LoVo (cell line): ENCODE measurements at places on chromosomes 5 and 9.

DNA sequence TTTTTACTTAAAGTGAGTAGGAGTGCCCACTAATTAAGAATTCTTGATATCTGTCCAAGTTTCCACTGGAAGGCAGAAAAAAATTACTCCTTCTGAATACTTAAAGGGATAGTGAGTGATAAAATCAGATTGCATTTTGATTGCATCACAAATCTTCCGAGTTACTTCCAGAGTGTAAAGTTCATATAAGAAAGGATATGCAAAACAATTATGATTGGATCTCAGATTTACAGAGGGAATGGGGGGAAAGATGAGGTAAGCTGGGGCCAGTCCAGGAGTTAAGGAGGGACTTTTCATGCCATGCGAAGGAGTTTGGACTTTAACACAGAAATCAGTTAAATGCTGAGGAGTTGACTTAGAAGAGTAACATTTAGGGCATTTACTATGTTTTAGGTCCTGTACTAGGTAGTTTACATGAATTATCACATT, 9.3 kb upstream of the RNF145 start:
- peak; percentile 81 for DNase-seq

DNA sequence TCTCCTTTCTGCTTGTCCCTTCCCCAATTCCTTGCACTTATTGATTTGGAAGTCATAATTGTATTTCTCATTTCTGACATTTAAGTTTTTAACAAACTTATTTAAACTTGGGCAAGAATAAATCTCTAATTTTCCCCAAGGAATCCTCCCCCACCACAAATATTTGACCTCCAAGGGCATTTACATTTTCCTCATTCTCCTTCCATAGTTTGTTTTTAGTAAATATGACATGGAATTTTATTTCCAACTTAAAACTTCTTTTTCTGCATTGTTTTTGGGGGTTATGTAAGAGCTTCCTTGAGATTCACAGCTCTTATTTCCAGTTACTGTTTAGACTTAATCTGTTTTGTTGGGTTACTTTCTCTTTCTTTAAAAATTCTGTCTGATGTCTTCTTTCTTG, 64.9 kb downstream of the ZNF618 start:
- DNase-seq, result no peak

GRCh38 chr5:107123014-107123413, 547.7 kb downstream of the EFNA5 start:
- DNase-seq, result no peak

DNA sequence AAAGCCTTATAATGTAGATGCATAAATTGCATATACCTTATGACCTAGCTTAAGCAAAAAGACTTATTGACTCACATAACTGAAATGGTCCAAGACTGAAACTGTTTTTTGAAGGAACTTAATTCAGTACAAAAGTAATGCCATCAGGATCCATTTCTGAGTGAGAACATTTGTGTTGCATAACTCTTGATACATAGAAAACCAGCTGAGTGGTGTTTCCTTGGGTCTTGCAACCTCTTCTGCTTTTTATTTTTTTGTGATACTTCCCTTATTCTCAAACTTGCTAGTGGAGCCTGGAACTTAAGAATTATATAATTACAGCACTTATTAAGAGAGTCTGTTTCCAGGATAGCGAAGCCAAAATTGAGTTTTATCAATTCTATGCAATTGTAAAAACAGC, 272.0 kb downstream of the MAN2A1 start:
- no peak for DNase-seq

- DNase-seq, result no peak
These were observed 12.2 kb downstream of the CDH18 start for GRCh38 chr5:19975795-19976194.

DNA sequence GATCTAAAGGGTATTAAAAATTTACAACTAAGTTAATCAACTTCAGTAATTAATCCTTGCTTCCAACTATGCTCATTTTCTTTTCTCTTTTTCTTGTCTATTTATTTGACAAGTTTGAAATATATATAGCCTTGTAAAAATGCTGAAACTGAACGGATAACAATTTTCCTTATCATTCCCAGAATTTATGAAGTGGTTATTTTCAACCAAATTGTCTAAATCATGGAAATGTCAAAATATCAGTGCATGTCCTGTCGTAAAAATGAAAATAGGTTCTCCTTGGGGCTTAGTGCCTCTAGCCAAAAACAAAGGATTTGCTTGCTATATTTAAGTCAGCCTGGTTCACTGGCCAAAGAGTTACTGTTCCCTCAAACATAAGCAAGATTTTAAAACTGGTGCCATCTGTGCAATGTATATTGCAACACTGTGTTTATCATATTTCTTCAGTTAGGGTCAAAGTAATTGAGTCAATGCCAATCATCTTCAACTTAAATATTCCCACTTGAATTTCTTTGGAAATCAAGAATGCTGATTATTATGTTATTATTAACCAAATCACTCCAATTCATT, 798.3 kb downstream of the MAT2B start:
- DNase-seq, result no peak
